ENCODE measurements at places on chromosomes 12 and 14. TPM values are rescaled to one million over a fixed set of nuclear protein-coding genes. Genes with fewer than 3 reads are reported as not detected.

The NYNRIN gene
- not detected for total RNA-seq

The GLT1D1 gene
- 0.32 TPM for total RNA-seq

The NELL2 gene
- 0.85 TPM for total RNA-seq

The PPP1CC gene
- total RNA-seq, result 264 TPM

- DNase-seq, result no peak
Observed at GRCh38 chr12:106583242-106584103, 669 bp downstream of the RFX4 start.

DNA sequence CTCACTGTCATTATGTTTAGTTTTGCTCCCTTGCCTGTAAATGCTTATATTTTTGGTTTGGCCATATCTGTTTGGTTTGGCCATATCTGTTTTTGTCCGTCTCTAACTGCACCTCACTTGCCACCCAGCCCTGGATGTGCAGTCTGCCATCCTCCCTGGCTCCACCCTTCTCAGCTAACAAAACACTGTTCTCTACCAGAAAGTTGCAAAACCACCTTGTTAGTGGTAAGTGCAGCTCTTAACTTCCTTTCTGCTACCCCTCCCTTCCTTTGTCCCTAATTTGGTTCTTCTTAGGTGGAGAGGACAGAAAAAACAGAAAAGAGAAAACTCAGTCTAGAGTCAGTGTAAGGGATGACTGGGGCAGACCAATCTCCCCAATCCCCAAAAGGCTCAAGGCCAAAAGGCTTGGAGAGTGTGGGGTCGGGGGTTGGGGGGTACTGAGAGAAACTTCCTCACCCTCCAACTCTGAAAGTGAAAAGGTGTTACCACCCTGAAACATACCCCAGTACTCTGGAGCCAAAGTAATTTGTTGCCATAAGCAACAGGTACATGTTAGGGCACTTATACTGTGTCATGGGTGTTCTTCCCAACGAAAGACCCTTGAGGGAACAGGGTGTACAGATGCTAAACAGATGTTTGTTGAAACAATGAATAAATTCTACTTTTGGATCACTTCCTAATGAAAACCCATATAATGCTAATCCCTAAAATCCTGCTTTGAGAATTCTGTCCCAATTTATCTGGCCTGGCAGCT lies 5.0 kb downstream of the BIN2 start:
- DNase-seq, result peak; percentile 41

GRCh38 chr12:107632246-107632645 lies 53.4 kb upstream of the PWP1 start:
- DNase-seq, result no peak

GRCh38 chr14:101975231-101975630 lies 10.9 kb downstream of the DYNC1H1 start:
- no peak for DNase-seq

- DNase-seq, result no peak
Observed at GRCh38 chr12:18681818-18682217, 56.0 kb downstream of the PLCZ1 start.
